Activated T-cell treated with anti-CD3 and anti-CD28 coated beads, Interleukin-2, amount 50 U/mL, for 48 hours (primary cell): ENCODE measurements at places on chromosomes 4 and X.

DNA sequence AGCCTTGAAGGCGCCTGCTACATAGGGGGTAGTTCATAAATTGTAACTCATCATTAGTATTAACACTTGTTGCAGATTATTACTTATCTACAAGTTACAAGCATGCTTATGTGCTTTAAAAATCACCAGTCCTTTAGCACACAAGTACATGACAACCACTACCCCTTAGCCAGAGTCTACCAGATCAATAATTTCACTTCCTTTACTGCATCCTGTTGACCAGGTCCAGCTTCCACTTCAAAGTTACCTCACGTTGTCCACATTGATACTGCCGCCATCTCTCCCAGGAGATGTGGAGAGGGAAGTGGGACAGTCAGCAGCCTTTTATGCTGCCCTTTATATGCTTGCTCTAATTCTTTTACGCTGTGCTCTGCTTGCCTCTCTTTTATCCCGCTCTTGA lies 231.3 kb upstream of the CXXC4 start:
- no peak for DNase-seq

DNA sequence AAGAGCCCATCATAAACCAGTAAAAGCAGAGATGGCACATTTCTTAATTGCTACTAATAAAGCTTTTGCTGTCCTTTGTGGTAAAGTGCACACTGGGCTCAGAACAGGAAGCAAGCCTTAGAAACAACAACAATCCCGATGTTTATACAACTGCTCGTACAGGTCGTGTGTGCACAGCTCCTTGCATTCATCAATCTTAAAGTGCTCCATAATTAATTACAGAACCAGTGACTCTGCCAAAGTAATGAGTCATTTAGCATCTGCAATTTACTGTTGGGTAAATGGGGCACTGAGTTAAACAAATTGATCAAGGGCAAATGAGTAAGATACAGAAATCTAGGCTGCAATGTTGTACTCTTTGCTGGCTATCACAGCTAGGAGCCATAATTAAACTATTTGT lies 61.3 kb upstream of the TXK start:
- DNase-seq, result no peak

DNA sequence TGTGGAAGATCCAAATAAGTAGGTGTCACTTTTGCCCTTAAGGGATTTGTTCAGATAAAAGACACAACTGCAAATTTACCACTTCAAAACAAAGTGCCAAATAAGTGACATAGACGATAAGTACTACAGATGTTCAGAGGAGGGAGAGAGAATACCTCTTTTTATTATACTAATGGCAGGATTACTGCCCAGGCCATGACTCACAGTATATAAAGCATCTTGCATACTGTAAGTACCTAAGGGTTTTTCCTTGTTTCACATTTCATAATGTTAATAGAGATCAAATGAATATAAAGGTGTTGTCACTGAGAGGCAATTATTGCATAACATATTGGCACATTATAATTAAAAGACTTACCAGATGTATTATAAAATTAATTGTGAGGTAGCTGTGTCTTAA lies 46.4 kb downstream of the PTPN13 start:
- no peak for DNase-seq

DNA sequence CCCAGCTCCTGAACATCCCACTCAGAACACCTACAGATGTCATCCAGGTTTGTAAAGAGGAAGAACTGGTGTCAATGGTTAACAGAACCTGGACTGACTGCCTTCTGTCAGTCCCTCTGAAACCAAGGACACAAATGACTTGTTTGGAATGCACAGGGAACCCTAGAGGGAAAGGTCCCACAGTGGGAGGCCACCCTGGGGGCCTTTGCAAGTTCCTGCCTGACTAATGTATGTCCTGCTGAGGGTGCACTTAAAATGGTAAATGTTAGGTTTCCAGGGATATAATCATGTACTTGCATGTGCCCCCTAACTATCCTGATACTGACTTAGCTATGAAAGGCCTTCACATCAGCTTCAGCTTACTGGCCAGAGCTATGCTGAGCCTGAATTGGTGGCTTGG lies 15.0 kb upstream of the XAGE2 start:
- no peak for DNase-seq

GRCh38 chrX:14386981-14387380 lies 142.4 kb upstream of the GLRA2 start:
- no peak for DNase-seq

DNA sequence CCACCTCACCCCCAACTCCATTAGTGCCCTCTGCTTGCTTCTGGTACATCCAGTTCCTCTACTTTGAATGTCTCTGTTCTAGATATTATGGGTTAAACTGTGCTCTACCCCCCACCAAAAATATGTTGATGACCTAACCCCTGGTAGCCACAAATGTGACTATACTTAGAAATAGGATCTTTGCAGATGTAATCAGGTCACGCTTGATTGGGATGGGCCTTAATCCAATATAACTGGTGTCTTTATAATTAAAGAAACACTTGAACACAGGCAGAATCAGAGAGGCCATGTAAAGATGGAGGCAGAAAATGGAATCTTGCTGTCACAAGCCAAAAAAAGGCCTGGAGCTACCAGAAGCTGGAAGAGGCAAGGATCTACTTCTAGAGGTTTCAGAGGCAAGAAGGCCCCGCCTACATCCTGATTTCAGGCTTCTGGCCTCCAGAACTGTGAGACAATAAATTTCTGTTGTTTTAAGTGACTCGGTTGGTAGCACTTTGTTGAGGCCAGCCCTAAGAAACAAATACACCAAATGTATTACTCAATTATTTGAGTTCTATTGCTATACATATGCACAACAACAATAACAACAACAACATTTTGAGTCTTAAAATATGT lies 220.0 kb downstream of the PPP3CA start:
- no peak for DNase-seq

DNA sequence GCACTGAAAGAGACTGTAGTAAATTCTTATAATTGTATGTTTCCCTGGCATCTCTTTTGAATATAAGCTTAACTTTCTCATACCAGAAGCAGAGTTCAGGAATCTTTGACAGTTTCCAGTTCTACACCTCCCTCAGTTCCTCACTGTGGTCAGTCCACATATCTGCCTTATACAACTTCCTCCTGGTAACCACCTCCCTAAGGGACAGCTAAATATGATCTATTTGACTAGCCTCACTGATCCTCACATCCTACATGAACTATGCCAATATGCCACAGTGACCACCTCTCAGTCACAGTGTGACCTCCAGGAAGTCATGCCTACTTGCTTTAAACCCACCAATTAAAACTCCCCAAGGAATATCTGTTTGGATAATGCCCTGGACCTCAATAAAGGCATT lies 51.6 kb upstream of the HDAC8 start:
- DNase-seq, result no peak

- DNase-seq, result no peak
Measured at GRCh38 chr4:37988670-37989069, 28.5 kb downstream of the PTTG2 start.

DNA sequence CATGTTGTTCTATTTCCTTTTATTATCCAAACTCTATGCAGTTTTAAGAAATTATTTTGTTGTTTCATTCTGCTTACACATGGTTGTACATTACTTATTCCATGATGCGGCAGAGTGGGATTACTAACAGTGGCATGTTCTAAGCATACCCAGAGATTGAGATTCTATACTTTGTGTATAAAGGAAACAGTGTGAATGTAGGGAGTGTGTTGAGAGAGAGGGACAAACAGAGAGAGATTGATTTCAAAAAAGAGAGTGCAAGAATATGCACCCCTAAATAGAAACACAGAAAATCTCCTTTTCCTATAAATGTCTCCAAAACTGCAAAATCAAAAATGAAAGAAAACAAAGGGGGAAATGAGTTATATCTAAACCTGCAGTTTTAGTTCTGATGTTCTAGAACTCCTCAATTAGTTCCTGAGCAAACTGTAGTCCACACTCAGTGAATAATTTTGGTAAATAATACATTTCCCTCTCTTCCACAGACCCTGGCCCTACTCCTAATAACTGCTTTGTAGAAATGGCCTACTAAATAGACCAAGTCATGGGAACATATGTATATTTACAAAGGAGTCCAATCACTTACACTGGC lies 31.0 kb downstream of the SLC9B1 start:
- no peak for DNase-seq

- DNase-seq, result no peak
Measured at GRCh38 chrX:6024204-6024603, 204.5 kb downstream of the NLGN4X start.

DNA sequence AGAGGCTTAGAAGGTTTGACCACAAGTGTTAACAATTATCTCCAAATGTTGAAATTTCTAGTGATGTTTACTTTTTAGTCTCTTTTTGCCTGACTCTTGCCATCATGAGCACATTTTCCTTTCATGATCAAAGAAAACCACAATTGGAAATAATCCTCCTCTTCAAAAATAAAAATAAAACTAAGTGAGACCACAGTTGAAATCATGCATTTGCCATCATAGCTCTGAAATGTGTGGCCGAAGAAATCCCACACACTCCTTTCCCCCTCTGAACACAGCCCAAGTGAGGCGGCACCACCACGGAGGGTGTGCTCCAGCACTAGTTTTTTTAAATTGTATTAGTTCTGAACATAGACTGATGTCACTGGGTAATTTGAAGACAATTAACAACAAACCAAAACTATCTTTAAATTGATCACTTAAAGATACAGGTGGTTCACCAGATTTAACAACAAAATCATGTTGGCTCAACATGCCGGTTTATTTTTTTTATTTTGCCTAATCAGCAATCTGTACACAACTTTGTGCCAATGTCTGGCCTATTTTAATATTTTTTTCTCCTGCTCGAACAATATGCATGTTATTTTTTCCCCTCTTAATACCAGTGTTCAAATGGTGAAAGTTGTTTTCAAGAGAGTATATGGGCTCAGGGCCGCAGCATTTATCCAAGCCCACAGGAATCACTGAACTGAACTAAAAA lies 17.6 kb downstream of the APBB2 start:
- DNase-seq, result no peak

DNA sequence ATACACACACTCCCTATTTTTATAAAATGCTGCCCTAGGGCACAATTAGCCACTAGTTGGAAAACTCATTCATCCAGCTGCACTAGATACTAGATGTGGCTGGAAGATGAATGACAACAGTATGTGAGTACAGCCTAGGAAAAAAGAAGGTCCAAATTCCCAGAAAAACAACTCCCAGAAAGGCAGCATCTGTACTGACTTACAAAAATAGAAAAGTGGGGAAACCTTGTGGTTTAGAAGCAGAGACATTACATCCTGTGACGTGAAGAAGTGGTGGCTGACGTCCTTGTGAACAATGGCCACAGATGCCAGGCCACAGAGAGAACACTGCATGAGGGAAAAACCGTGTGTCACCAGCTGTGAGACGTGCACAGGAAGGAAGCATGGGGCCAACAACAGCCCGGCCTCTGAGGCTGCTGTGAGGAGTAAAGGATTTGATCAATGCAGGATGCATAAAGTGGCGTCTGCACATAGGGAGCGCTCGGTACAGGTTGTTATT lies 81.2 kb downstream of the SPRY1 start:
- peak; percentile 58 for DNase-seq

DNA sequence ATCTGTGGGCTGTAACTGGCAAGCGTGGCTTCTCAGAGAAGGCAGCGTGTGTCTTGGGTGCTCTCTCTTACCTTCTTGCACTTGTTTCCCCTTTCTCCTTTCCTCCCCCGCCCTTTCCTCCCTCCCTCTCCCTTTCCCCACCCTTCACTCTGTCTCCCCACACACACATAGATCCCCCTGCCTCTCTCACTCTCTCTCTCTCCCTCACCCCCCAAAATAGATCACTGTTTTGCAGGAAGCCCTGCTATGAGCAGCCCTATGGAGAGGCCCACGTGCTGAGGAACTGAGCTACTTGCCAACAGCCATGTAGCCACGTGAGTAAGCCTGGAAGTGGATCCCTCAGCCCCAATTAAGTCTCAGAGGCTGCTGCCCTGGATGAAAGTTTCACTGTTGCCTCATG lies 4.3 kb upstream of the PNMA6E start:
- DNase-seq, result no peak

DNA sequence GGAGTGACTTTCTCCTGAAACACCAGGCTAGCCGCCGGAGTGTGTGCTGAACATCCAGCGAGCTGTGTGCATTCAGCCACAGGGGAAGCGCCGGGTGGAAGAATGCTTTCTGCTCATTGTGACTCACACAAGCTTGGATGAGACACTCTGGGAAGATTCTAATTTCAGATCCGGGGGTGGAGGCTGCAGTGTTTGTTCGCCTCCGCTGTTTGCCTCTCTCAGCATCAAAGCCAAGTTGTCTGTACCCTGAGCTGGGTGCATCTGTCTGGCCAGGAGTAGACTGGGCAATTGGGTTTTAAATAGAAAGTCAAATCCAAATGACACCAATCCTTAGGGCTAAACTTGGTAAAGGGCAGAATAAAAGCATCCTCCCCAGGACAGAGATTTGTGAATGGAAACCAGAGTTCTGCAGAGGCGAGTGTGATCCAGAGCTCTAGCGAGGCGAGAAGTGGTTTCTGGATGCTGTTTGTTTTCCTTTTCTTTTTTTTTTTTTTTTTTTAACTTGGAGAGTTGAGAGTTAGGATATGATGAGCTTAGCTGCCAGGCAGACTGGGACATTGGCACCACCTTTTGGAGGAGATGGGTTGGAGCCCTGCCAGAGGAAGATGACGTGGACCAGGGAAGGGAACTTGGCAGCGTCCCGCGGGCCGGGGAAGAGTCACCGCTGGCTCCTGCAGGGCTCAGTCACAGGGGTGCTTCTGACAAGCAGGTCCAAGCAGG lies 196.0 kb upstream of the PSAPL1 start:
- no peak for DNase-seq

DNA sequence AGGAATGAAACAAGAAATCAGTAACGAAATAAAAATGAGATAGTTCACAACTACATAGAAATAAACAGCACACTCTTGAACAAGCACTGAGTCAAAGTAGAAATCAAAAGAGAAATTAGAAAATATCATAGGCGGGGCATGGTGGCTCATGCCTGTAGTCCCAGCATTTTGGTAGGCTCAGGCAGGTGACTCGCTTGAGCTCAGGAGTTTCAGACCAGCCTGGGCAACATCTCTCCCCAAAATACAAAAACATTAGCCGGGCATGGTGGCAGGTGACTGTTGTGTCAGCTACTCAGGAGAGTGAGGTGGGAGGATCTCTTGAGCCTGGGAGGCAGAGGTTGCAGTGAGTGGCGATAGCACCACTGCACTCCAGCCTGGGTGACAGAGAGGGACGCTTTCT lies 714.4 kb downstream of the GLUD2 start:
- no peak for DNase-seq

DNA sequence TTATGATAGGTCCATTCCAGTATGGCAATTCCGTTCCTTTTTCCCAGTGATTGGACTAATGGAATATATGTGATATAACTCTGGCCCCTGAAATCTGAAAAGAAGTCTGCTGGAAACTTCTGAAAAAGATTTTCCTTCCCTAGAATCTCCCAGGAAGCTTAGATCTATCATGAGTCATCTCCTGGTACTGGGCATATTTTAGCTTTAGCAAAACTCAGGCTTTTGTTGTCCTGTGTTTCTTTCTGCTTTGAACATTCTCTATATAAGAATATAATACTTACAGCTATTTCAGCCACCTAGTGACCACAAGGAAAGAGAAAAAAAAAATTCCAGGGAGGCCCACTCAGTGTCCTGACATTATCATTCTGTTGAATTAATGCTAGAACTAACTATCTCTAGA lies 597.2 kb upstream of the GRIA3 start:
- DNase-seq, result no peak
